RKO (cell line): ENCODE measurements at places on chromosomes 5 and 9.

- no peak for DNase-seq
Observed at GRCh38 chr5:111859031-111859430, 102.0 kb upstream of the NREP start.

- DNase-seq, result no peak
Observed at GRCh38 chr5:134314443-134314842, 52.5 kb downstream of the CDKL3 start.

DNA sequence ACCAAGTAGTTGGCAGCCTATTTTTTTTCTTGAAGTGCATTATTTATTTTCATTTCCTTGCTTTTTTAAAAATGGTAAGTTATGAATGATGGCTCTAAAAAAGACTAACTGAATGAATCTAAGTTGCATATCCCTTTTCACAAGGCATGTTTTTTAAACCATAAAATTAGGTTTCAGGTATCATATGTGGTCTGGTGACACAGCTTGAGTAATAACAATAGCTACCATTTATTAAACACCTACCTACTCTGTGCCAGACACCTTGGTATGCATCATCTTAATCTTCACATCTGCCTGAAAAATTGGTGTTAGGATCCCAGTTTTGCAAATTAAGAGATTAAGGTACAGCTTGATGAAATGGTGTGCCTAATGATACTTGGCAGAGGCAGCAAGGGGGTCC is 4.3 kb upstream of the GABBR2 start:
- no peak for DNase-seq

- DNase-seq, result no peak
Observed at GRCh38 chr9:15298362-15298761, 8.7 kb downstream of the TTC39B start.

DNA sequence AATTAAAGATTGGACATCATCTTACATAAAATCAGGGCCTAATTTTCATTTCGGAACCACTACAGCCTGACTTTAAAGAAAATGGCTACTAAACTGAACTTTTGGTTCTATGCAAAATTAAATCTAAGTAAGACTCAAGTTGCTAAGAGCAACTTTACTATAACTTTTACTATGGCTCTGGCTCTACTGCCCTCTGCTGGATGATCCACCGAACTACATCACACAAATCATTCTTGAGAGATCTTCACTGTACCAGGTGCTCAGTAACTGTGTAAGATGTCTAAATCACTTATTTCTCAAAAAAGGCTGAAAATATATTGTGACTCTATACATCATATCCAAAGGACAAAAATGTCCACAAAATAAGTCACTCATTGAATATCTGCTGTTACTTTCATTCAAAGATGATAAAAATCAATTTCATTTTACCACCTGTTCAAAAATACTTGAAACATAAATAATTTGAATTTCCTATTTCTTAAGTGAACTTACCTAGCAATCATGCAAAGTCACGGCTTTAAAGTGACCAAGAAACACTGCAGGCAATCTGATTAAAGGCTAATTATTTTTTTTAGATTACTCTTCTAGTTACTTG is 13.5 kb downstream of the MOCS2 start:
- DNase-seq, result peak; percentile 67

GRCh38 chr9:121204121-121204520 is 2.5 kb upstream of the RAB14 start:
- no peak for DNase-seq

DNA sequence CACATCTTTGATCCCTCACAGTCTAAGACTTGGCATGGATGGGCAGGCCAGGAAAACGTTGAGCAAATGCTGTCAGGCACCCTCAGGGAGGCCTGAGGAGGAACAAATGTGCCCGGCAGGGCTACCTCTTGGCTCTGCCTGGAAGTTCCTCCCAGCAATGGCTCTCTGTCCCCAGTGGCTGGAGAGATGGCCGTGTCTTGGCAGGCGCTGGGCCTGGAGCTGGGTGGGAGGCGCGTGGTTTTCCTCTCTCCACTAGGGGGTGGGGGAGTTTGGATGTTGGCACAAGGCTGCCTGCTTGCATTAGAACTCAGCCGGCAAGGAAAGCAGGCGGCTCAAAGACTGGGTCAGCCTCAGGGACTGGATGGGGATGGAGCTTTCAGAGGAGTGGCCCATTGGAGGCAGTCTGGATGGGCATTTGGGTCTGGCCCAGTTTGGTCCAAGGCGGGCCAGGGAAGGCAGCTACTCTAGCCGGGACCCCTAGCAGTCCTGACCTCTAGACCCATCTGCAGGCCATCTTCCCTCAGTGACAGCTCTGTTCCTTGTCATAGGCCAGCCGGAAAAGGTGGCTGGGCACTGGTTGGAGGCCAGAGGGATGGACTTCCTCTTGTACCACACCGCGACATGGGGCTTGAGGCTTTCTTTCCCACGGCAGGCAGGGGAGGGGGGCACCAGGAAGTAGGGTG is 68.2 kb upstream of the STC2 start:
- no peak for DNase-seq

DNA sequence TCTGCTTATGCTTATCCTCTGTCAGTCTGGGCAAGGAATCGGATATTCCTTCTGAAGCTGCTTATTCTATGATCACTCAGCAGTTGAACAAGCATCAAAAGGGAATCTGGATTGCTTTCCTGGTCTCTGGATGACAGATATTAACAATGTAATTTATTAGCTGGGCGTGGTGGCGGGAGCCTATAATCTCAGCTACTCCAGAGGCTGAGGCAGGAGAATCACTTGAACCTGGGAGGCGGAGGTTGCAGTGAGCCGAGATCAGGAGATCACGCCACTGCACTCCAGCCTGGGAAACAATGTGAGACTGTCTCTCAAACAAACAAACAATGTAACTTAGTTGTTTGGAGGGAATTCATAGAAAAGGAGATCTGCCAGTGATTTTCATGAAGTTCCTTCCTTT is 45.4 kb downstream of the DMRT1 start:
- DNase-seq, result no peak

DNA sequence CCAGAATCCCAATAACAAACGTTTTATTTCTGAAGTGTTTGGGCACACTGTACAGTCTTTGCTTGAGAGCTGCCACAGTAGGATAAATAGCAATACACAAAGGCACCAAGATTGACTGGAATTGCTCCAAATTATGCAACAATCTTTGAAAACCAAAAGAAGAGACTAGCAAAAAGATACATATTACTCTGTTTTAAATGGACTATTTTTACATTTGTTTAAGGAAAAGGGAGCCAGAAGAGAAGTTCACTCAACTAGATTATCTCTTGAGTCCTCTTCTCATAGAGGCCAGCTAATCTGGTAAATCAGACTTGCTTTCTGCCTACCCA is 385.0 kb upstream of the SLC30A5 start:
- no peak for DNase-seq

- no peak for DNase-seq
Observed at GRCh38 chr9:111034898-111035539, 3.3 kb downstream of the LPAR1 start.

DNA sequence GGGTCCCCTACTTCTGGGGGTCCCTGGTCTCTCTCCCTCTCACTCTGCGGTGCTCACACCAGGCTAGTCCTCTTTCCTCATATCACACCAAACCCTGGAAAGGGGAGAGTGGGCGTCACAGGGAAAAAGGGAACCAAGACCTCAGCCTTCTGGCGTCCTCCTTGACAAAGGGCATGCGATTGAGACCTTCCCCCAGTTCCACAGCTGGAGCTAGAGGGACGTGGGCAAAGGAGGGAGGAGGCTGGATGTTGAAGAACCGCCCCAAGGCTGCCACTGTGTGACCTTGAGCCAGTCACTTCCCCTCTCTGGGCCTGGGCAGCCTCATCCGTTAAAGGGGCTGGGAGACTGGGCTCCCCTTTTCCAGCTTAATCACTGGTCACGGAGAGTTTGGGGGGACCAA is 18.5 kb upstream of the TOR2A start:
- no peak for DNase-seq

GRCh38 chr5:137037848-137038247 is 461.3 kb downstream of the SPOCK1 start:
- no peak for DNase-seq

GRCh38 chr5:97089149-97089801 is 53.1 kb downstream of the LIX1 start:
- DNase-seq, result peak; percentile 2

- peak; percentile 83 for DNase-seq
Observed at GRCh38 chr9:17116400-17116837, 18.4 kb upstream of the CNTLN start.

- no peak for DNase-seq
Observed at GRCh38 chr5:116436674-116437350, 137.8 kb downstream of the SEMA6A start.

- peak; percentile 70 for DNase-seq
Observed at GRCh38 chr9:24071716-24072115, 245.7 kb upstream of the ELAVL2 start.

- DNase-seq, result no peak
Observed at GRCh38 chr9:93686880-93687236, 110.5 kb downstream of the PHF2 start.

GRCh38 chr9:132826621-132827365 is 51.3 kb downstream of the AK8 start:
- no peak for DNase-seq

- no peak for DNase-seq
Observed at GRCh38 chr9:110575169-110575568, 4.4 kb downstream of the SVEP1 start.

- peak; percentile 74 for DNase-seq
Observed at GRCh38 chr5:38994324-38994927, 79.8 kb downstream of the RICTOR start.

- no peak for DNase-seq
Observed at GRCh38 chr9:98990181-98990870, 46.6 kb downstream of the COL15A1 start.

DNA sequence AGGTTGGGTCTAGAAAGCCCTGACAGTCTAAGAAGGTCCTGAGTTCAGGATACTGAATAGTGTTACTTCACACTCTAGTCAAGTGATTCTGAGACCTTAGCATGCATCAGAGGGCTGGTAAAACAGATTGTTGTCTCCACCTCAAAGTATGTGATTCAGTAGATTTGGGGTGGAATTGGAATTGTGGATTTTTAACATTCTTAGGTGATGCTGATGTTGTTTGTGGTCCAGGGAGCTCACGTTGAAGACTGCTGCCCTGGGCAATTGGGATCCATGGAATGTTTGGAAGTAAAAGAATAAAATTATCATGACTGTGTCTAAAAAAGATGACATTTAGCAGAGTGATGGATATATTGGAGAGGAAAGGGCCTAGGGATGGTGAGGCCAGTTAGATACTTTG is 75.6 kb downstream of the VCAN start:
- DNase-seq, result no peak

DNA sequence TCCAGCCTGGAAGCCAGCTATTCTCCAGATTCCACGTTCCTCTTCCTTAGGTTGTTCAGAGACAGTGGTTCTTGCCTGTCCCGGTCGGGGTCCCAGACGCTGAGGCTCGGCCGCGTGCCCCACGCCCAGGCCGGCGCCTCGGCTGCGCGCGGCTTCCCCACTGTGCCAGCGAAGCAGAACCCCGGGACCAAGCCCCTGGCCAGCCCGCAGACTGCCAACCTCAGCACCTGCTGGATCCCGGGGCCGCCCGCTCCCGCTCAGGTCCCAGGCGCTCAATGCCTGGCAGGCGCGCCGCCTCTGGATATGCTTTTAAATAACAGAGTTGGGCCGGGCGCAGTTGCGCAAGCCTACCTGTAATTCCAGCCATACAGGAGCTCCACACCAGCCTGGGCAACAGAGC is 195.5 kb downstream of the MAN2A1 start:
- no peak for DNase-seq

GRCh38 chr9:128153947-128154695 is 4.9 kb downstream of the LCN2 start:
- no peak for DNase-seq

GRCh38 chr5:142248853-142249462 is 75.9 kb downstream of the SPRY4 start:
- no peak for DNase-seq
